ENCODE measurements at places on chromosomes 4 and X.
A peak's percentile ranks its signal among the peaks of the same experiment; 100 is the strongest.

GRCh38 chr4:113162089-113162488, 112.6 kb downstream of the ANK2 start:
- DNase-seq: no peak

GRCh38 chrX:97326456-97326855, 442.7 kb downstream of the RPA4 start:
- no peak for DNase-seq

GRCh38 chrX:40371376-40371775, 209.4 kb upstream of the ATP6AP2 start:
- DNase-seq: no peak

DNA sequence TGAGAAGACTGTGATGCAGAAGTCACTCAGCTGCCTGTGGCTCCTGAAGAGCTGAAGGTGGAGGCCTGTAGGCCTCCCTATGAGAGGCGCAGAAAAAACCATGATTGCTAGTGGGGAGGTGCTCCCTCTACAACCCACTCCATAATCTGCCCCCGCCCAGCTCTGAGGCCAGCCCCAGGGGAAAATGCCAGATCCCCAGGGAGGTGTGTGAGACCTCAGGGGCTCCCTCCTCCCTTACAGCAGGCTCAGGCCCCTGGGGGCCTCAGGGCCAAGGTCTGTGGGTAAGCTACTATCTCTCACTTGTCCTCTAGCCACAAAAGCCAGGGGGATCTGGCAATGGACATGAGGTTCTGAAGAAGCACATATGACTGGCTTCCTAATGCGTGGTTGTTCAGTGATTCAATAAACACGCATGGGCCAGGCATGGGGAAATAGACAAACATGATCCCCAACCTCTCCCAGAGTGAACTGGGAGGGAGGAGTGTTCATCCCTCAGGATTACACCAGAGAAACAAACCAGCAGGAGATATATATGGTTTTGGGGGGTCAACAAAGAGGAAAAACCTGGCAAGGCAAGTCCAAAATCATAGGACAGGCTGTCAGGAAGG, 51.0 kb upstream of the MTM1 start:
- peak; percentile 57 for DNase-seq

GRCh38 chr4:37388681-37389365, 144.3 kb downstream of the NWD2 start:
- DNase-seq: no peak

- peak; percentile 4 for DNase-seq
Observed at GRCh38 chr4:140609548-140610425, 41.0 kb upstream of the UCP1 start.

DNA sequence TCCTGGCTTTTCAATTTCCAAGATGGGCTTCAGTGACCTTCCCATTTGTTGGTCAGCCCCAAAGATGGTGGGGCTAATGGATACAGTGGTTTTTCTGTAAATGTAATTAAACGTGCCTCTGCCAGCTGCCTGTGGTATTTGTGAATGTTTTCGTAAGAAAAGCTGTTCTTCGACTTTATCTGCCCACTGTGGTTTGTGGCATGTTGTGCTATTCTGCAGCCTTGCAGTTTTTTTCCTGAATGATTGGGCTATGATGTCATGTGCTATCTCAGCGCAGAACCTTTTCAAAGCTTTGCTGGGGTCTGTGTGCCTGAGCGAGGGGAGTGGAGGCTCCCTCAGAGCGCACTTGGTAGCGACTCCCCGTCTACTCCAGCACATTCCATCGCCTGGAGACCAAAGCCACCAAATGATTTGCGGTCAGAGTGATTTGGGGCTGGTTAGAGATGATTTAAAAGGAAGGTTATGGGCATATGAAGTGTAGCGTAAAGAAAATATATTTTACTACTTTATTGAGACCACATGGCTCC, 137.5 kb downstream of the PALLD start:
- peak; percentile 84 for DNase-seq

GRCh38 chrX:23773601-23774175, 9.3 kb upstream of the SAT1 start:
- no peak for DNase-seq

DNA sequence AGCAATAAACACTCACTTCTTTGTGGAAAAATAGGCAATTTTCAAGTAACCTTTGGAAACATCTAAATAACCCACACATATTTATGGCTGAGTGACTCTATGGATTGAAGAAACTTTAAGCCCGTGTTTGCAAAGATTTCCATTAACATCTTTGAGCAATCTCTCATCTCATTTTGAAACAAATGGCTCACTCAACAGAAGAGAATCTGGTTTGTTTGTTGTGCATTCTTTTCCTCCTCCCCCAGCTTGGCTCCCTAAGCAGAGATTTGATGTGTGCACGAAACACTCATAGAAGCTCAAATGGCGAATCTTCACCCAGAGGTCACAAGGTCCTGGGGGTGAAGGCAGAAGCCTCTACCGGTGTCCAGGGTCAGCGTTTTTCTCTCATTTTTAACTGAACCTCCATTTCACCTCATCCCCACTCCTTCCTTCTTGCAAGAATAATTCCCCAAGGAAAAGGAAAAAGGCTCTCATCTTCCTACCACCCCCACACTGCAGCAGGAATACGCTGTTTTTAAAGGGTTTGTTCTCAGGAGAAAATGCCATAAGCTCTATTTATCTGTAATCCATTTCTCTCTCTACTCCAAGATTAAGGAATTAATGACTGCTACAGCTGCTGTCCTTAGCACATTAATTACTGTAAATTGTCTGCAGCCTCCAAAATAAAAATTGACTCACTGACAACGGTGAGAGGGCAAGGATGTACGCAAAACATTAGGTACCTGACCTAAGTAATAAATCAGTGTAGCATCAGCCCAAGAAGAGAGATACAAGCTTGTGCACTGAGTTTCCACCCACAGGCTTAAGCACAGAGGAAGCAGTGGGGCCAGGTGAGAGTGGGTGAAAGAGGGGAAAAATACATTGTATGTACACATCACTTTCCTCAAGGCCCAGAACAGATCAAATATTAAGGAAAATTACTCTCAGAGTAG, 307.6 kb upstream of the NOCT start:
- no peak for DNase-seq

DNA sequence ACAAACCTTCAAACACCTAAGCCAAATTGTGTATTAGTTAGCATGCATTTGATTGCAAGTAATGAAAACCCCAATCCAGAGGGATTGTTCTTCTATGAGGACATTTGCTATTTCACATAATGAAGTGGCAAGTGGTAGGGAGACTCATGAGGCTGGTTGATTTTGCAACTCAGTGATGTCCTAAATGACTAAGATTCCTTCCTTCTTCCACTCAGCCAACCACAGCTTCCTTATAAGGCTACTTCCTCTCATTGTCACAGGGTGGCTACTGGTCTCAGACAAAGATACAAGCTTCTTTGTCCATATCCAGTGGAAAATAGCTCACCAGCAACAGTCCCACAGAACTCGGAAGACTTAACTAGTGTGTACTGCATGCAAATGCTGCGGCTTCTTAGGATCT, 5.3 kb upstream of the OTC start:
- no peak for DNase-seq

GRCh38 chrX:23788521-23788920, 5.5 kb downstream of the SAT1 start:
- no peak for DNase-seq

DNA sequence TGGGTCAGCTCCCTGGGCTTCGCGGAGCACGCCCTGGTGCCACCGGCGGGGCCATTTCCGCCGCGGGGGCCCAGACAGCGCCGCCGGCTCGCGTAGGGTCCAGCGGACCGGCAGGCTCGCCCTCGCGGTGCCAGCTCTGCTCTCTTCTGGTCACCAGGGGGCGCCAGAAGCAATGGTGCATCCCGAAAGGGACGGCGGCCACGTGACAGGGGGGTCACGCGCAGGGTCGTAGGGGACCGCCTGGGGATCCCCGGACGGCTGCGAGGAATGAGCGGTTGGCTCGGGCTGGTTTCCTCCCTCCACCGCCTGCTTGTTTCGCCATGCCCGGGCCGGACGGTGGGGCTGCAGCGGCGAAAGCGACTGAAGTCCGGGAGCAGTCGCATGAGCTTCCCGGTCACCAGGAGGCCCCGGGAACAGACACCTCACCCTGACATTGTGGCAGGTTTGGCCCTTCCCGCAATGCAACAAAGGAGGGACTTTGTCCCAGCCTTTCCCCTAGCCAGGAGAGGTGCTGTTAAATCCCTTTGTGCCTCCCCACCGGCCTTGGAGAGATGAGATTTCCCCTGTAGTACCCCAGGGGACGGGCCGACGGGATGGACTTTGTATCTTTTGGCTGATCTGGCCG, 15.8 kb downstream of the ZCCHC12 start:
- DNase-seq: no peak

- DNase-seq: no peak
Observed at GRCh38 chr4:172979332-172979731, 189.3 kb upstream of the GALNT7 start.

- no peak for DNase-seq
Observed at GRCh38 chrX:73563738-73564068, 706 bp downstream of the CHIC1 start.

- no peak for DNase-seq
Observed at GRCh38 chr4:147836807-147837206, 104.9 kb downstream of the ARHGAP10 start.

- DNase-seq: no peak
Observed at GRCh38 chrX:47621851-47622250, 2.2 kb upstream of the SYN1 start.

- no peak for DNase-seq
Observed at GRCh38 chr4:16581117-16581516, 317.3 kb downstream of the LDB2 start.

- no peak for DNase-seq
Observed at GRCh38 chr4:52410971-52411370, 248.1 kb downstream of the USP46 start.

DNA sequence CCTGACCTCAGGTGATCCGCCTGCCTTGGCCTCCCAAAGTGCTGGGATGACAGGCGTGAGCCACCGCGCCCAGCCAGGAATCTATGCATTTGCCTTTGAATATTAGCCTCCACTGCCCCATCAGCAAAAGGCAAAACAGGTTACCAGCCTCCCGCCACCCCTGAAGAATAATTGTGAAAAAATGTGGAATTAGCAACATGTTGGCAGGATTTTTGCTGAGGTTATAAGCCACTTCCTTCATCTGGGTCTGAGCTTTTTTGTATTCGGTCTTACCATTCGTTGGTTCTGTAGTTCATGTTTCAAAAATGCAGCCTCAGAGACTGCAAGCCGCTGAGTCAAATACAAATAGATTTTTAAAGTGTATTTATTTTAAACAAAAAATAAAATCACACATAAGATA, 44.2 kb upstream of the SHOX start:
- DNase-seq: no peak

GRCh38 chr4:2745981-2746806, 9.9 kb downstream of the TNIP2 start:
- no peak for DNase-seq

GRCh38 chrX:68403038-68403437, 30.3 kb downstream of the OPHN1 start:
- no peak for DNase-seq

GRCh38 chr4:18568600-18568999, 547.0 kb upstream of the LCORL start:
- DNase-seq: no peak

- no peak for DNase-seq
Observed at GRCh38 chr4:55323375-55323774, 22.7 kb upstream of the SRD5A3 start.

DNA sequence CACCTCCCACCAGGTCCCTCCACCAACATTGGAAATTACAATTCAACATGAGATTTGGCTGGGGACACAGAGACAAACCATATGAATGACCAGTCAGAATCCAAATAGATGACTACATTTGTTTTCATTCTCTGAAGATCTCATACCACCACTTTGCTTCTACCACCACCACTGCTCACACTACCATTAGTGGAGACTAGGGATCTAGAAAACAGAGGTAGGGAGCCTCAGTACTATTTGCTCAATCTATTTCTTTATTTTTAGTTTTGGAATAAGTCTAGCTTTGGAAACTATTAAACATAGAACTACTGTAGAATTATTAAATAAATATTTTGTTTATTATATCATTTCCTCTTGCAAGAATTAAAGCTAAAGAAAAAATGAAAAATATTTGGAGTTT, 727.9 kb downstream of the CCSER1 start:
- DNase-seq: no peak

DNA sequence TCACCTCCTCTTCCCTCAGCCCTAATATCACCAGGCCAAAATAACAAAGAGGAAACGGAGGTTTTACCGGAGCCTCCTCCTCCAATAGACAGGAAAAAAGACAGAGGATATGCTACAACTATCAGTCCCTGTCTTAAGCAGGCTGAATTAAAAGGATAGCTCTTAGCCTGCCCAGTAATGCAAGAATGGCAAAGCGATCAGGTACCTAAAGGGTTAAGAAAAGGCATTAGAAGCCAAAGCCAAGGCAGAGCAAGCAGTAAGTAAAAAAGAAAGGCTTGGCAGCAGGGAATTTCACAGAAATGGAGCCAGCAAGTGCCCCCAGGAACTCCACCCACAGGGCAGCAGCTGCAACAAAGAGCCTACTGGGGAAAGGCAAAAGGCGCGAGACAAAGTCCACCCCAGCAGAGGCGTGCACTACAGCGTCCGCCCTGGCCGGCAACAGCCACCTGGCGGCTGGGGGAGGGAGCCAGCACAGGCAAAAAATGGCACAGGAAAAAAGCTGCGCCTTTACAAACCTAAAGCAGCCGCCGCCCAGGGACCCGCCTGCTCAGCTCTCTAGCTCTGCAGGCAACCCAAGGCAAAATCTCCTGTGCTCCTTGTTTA, 220.6 kb upstream of the ZC4H2 start:
- no peak for DNase-seq

- no peak for DNase-seq
Observed at GRCh38 chrX:124216396-124217115, 115.9 kb upstream of the TEX13D start.

DNA sequence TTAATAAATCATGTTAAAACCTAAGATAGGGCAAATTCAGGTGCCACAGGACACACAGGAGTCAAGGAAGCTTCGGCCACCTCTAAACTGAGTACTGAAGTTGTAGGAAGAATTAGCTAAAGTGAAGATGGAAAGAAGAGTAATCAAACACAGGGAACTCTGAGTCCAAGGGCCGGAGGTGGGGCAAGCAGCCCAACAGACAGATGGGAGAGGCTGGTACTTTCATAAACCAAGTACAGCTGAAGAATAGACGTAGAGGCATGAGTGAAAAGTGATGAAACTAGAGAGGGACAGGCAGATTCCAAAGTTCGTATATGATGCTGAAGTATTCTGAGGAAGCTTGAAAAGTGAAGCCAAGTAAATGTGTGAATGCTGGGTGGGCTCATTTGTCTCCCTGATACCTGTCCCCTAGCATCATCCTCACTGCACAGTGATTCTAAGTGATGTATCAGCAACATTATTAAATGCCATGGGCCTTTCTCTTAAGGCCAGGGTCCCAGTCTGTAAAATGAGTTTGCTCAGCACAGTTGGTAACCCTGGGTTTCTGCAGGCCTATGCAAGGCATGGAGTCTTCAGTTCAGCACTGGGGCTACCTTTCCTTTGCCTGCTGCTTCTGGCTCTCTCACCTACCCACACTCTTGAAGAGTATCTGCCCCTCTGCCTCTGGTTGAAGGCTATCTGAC, 203.3 kb downstream of the NR3C2 start:
- DNase-seq: no peak

- peak; percentile 15 for DNase-seq
Observed at GRCh38 chr4:90951037-90951436, 823.8 kb downstream of the CCSER1 start.

- no peak for DNase-seq
Observed at GRCh38 chr4:53453385-53453784, 75.9 kb downstream of the FIP1L1 start.

Data from AG04450 (cell line).